ENCODE measurements at places on chromosomes 3 and 15. TPM values are rescaled to one million over a fixed set of nuclear protein-coding genes. Genes with fewer than 3 reads are reported as not detected.

FES gene
- not detected for polyA plus RNA-seq

PSTPIP1 gene
- polyA plus RNA-seq = 63.3 TPM

SEMA4B gene
- 4.4 TPM for polyA plus RNA-seq

NT5DC2 gene
- not detected for polyA plus RNA-seq

CD276 gene
- not detected for polyA plus RNA-seq

CIDEC gene
- polyA plus RNA-seq = not detected

TTLL13 gene
- polyA plus RNA-seq = not detected

PPP1R14D gene
- not detected for polyA plus RNA-seq

NR2E3 gene
- polyA plus RNA-seq = not detected

HACL1 gene
- 36.8 TPM for polyA plus RNA-seq

AADACL2 gene
- not detected for polyA plus RNA-seq

AGBL1 gene
- polyA plus RNA-seq = not detected

RNU5B-1 gene
- not detected for polyA plus RNA-seq
